ENCODE measurements at places on chromosomes 3 and 15.

- no peak for DNase-seq
These were observed 9.8 kb downstream of the ABTB1 start for GRCh38 chr3:127682561-127682960.

- no peak for DNase-seq
These were observed 914 bp downstream of the ZIC4 start for GRCh38 chr3:147405231-147406027.

- DNase-seq = peak; percentile 96
These were observed 114.6 kb downstream of the CYP19A1 start for GRCh38 chr15:51223771-51224229.

- DNase-seq = no peak
These were observed 698.4 kb upstream of the CCDC54 start for GRCh38 chr3:106678657-106679390.

DNA sequence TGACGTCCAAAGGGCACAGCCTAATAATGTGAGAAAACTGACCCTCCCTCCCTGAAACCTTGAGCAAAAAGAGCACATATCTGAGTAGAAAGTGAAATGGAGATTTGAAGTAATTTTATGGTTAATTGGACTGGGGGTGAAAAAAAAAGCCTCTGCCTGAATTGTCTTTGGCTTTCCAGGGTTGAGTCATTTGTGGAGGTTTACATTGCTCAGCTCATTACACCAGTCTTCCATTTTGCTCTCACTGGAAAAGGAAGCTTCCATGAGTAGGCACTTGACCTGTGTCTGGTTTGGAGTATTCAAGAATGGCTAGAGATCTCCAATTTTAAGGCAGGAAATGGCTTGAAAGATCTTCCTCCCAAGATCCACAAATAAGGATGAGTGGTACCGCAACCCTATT lies 273.9 kb downstream of the PDCD6IP start:
- no peak for DNase-seq

GRCh38 chr3:107085261-107085660 lies 292.0 kb upstream of the CCDC54 start:
- peak; percentile 39 for DNase-seq

DNA sequence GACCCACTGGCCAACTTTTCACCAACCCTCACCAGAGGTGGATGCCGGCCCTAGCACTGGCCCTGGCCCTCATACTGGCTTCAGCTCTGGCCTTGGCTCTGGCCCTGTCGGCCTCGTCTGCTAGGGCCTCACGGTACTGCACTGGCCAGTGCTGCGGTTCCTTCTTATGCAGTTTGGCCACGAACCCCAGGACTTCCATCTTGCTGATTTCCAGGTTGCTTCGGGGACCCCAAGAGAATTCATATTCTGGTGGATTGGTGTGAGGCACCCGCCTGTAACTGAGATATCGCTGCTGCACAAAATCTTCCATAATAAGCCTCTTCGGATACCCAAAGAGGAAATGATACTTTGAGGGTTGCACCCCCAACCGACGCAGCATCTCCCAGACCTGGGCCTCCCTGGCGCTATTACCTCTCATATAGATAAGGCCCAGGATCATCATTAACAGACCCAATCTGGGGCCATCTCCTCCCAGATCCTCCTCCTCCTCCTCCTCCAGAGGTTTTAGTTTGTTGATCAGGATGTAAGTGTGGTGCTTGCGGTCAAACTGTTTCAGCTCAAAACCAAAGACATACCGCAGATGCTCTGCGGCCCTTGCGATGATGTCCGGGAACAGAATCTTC lies 883 bp downstream of the MAGEF1 start:
- no peak for DNase-seq

GRCh38 chr15:58773024-58773423 lies 1.9 kb downstream of the MINDY2 start:
- DNase-seq = no peak

GRCh38 chr3:65811892-65812291 lies 226.8 kb downstream of the MAGI1 start:
- DNase-seq = peak; percentile 35

GRCh38 chr3:188962253-188963247 lies 209.2 kb upstream of the TPRG1 start:
- DNase-seq = peak; percentile 47

GRCh38 chr3:30222441-30222840 lies 384.0 kb upstream of the TGFBR2 start:
- DNase-seq = no peak

GRCh38 chr15:55800216-55800615 lies 57.3 kb upstream of the PRTG start:
- no peak for DNase-seq

- no peak for DNase-seq
These were observed 33.6 kb downstream of the MCTP2 start for GRCh38 chr15:94265009-94265408.

DNA sequence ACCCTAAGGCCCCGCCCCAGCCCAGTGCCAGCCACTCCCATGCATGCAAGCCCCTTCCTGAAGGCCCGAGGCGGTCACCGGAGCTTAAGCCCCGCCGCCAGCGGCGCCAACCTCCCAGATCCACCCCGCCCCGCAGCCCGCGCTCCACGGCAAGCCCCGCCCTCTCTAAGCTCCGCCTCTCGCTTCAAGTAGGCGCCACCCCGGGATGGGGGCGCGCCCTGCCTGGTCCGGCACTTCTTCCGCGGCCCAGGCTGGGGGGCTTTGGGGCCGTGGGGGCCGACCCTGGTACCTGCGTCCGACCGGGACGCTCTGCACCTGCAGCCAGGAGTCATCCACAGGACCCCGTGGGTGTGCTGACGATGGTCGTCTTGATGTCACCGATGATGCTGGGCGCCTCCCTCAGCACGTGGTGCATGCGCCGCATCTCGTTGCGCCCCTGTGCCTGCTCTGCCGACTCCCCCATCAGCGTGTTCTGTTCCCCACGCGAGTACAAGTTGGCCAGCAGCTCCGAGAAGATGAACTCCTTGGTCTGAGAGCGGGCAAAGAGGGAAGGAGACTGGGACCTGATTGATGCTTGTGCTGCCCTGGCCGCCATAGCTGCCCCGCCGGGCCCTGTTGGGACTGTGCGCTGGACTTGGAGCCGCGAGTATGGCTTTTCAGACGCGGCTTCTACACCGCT lies 26.1 kb upstream of the CSPG4 start:
- peak; percentile 90 for DNase-seq

- peak; percentile 79 for DNase-seq
These were observed 102.7 kb upstream of the CHD2 start for GRCh38 chr15:92797168-92798052.

DNA sequence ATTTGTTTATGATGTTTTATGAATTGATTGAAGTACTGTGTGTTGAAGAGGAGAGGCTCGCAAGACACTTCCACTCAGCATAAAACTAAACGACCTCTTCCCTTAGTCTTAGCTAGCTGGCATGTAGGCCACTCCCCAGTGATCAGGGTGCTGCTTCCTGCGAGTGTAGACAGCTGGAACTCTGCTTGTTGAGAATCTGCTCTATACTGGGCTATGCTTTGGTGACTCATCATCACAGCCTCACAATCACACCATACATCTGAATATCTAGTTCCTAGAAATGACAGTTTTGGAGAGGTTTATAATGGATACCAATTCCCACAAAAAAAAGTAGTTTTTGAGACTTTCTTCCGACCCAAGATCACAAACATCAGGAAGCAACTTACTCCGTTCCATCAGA lies 1.5 kb upstream of the SLC24A5 start:
- DNase-seq = no peak

DNA sequence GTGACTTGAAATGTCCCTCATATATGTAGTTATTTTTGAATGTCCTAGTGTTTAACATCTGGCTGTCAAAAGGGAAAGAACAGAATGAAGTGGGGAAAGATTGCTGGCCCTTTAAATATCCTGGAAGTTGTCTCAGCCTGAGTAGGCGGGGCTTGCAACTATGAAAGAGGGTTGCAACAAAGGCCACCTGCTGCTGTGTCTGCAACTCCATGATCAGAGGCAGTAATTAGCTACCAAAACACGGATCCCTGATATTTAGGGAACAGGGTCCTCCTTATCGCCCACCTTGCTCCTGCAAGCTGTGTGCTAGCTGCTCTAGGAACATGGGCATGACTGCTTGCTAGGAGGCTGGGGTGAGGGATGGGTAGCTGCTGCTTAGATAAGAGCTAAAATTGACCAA lies 100.2 kb upstream of the CFAP20DC start:
- no peak for DNase-seq

GRCh38 chr3:151468284-151468917 lies 7.5 kb upstream of the IGSF10 start:
- peak; percentile 63 for DNase-seq

DNA sequence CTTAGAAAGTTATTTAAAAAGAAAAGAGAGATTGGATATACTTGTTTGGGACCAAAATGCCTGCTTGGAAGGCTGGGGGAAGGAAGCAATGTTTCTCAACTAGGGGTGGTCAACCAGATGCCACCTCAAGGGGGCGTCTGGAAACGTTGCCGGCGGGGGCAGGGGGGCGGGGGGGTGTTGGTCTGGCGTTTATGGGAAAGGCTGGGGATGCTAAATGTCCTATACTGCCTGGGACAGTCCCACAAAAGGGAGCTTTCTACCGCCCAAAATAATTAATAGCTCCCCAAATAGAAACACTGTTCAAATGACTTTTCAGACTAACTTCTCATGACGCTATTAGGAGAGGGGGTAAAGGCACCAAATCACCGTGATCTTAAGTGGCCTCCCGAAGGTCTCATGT lies 2.2 kb downstream of the POLG start:
- peak; percentile 19 for DNase-seq

DNA sequence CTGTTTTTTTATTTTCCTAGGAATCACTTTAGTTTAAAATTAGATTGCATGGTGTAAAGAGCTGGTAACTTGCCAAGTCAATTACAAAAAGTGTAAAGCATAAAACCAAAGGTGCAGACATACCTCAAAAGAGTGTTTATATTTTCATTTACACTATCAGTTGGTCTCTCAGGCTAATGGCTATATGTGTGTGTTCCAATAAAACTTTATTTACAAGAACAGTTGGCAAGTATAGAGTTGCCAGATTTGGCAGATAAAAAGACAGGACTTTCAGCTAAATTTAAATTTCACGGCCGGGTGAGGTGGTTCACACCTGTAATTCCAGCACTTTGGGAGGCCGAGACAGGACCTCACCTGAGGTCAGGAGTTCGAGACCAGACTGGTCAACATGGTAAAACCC lies 41.1 kb downstream of the HOMER2 start:
- no peak for DNase-seq

GRCh38 chr3:42192334-42193200 lies 73.4 kb downstream of the CCK start:
- DNase-seq = peak; percentile 25

GRCh38 chr3:117814975-117815374 lies 1105.4 kb downstream of the TUSC7 start:
- peak; percentile 30 for DNase-seq

DNA sequence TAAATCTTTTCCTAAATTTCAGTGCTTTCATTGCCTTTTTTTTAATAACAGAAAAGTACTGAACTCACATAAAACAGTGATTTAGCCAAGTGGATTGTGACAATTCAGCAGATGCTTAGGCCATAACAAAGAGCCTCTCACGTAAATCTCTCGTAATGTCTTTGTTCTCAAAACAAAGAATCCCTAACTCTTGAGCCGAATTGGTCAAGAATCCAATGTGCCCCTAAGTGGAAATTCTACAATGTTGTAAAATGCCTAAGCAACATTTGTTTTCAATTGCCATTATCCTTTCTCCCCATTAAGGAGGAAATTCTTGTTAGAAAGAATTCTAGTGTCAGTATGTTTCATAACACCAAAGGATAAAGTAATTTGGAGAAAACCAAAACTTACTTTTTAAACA lies 235.7 kb upstream of the THBS1 start:
- peak; percentile 76 for DNase-seq

GRCh38 chr15:99509686-99510461 lies 55.9 kb upstream of the MEF2A start:
- no peak for DNase-seq

DNA sequence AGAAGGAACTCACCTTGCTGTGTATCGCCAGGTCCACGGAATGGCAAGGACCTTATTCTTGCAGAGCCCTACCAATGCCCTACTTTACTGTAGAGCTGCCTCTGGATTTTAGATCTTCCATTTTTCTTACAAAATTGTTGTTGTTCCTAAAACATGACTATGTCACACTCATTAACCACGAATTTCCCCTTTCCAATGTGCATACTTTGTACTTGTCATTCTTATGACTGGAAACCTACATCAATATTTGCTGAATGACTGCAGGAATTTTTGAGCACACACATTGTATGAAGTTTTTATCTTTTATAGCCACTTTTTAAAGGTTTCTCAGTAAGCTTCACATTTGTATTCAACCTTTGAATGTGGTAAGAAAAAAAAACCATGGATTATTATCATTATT lies 35.9 kb upstream of the CMSS1 start:
- peak; percentile 79 for DNase-seq

GRCh38 chr15:31523027-31523654 lies 196.5 kb downstream of the KLF13 start:
- no peak for DNase-seq

DNA sequence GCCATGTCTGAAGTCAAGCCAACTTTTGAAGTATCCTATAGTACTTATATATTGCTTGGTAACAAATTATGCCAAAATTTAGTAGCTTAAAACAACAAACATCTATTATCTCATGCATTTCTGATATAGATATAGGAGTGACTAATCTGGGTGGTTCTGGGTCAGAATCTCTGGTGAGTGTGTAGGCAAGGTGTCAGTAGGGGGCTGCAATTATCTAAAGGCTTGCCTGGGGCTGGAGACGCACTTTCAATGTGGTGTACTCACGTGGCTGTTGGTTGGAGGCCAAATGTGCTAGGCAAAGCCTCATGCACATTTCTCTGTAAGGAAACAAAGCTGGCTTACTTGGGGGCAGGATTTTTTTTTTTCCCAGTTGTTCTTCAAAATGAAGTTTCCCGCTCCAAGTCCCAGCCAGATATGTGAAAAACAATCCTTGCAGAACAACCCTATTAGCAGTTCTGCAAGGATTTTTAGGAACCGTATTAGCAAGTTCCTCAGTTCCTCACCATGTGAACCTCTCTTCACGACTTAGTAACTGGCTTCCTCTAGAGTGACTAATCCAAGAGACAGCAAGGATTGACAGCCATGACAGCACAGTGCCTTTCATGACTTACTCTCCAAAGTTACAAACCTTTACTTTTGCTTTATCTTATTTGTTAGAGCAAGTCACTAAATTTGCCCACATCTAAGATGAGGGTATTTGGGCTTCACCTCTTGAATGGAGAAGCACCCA lies 25.8 kb downstream of the GREM1 start:
- DNase-seq = peak; percentile 62

- DNase-seq = no peak
These were observed 75.8 kb downstream of the DNAJB8 start for GRCh38 chr3:128390867-128391266.

GRCh38 chr3:168850109-168850508 lies 754.4 kb upstream of the GOLIM4 start:
- no peak for DNase-seq
